Kidney epithelial cell (primary cell): ENCODE measurements at places on chromosomes 5 and 9.
A peak's percentile ranks its signal among the peaks of the same experiment; 100 is the strongest.

GRCh38 chr5:38603691-38604090 is 47.2 kb upstream of the LIFR start:
- no peak for DNase-seq

DNA sequence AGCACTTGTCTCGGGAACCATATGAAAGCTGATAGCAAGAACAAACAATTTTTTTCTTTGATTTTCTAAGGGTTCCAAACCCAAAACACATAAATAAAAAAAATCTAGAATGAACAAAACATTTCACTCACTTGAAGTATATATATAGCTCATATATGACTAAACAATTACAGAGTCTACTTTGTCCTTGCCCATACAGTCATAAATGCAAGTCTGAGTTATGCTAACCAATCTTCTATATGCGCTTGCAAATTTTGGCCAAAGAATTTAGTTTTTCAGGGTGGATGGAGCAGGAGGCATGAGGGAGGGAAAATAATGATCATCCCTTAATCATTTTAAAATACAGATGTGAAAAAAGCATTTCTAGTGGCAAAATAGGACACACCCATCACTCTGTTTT is 370.1 kb downstream of the BNC2 start:
- no peak for DNase-seq

- no peak for DNase-seq
Observed at GRCh38 chr5:135395451-135395850, 3.6 kb downstream of the MACROH2A1 start.

- DNase-seq, result no peak
Observed at GRCh38 chr9:125296843-125297372, 35.3 kb downstream of the GAPVD1 start.

DNA sequence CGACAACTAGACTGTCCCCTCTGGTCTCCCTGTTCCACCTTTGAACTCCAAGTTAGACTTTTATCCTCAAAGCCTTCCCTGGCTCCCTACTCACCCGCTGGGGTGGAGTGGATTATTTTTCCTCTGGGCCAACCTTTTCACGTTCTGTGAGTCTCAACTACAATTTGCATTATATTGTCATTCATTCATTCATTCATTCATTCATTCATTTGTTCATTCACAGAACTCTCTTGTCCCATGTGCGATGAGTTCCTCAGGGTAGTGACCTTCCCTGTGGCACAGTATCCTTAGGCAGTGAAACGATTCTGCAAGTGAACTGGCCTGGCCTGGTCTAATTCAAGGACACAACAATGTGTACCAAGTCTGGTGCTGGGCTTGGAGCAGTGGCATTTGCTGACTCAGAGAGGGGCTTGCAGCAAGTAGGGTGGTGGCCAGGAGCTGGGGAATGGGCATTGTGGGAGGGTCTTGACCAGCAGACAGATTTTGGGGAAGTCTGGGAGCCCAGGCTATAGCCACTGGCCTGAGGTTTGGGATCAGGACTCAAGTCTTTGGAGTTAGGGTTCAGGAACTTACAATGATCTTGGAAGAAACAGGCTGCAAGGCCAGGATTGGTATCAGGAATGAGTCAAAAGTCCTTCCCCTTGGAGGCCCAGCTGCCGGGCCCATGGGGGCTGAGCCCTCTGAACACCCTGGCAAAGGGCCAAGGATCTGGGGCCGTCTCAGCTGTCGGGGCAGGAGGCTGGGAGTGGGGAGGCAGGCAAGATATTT is 37.2 kb upstream of the COL15A1 start:
- no peak for DNase-seq

- no peak for DNase-seq
Observed at GRCh38 chr9:109378316-109378715, 57.5 kb upstream of the EPB41L4B start.

DNA sequence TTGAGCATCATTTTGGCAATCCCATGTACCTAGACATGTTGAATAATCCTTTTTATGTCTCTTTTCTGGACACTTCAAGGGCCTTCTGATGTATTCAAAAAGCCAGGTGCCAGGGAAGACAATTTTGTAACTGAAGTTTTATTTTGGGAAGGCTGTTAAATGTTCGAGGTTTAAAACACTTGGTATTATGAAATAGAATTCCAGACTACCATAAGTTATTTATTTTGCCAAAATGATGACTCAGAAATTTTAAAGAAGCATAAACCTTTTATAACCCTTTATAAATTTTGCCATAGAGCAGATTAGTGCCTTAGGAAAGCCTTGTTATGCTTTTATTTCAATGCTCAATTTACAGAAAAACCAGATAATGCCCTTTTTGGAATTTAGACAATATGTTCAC is 30.3 kb upstream of the UHRF2 start:
- no peak for DNase-seq

- no peak for DNase-seq
Observed at GRCh38 chr5:83401122-83401731, 70.3 kb upstream of the VCAN start.

GRCh38 chr5:148962200-148962550 is 100.7 kb downstream of the SH3TC2 start:
- DNase-seq, result no peak

DNA sequence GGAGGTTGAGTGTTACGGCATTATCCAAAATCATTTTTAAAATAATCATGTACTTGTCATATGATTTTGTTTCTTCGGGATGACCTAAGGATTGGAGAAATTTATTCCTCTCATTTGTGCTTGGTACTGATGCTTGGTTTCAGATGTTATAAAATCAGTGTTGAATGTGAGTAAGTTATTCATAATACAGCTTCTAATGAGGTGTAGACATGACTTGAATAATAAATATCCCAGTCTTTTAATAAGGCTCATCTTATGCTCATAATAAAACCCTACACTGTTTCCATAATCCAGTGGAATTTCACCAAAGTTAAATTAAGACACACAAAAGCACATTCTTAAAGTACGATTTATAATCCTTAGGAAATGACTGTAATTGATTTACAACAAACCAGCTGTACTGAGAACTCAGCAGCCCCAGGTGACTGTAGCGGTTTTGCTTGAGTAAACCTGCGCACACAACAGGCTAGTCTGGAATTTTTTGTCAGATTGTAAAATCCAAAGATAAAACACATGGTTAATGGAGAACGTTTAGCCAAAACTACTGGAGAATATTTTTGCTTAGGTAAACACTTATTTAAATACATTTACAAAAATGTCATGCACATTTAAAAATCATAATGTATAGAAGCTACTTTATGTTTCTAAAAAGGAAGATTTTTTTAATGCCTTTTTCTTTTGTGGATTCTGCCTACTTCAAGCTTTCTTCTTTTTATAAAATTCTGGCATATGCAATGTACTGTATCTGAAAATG is 609.8 kb upstream of the GRAMD2B start:
- DNase-seq, result peak; percentile 21

DNA sequence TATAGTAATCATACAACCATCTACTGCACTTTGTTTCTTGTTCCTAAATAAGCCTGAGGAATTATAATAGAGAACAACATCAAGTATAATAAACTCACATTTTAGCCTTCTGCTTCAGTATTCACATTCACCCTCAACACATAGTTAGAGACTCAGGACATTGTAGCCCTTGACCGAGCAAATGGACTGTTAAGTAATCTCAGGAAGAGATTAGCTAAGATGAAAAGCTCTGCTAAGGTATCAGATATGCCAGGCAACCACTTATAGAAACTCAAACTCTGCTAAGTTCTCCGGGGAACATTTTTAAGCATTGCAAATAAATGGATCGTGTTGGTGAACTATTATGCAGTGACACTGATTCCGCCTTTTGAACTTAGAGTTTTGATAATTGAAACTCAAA is 252.0 kb downstream of the DTWD2 start:
- DNase-seq, result no peak

- DNase-seq, result no peak
Observed at GRCh38 chr5:128778474-128778873, 186.8 kb upstream of the SLC27A6 start.

DNA sequence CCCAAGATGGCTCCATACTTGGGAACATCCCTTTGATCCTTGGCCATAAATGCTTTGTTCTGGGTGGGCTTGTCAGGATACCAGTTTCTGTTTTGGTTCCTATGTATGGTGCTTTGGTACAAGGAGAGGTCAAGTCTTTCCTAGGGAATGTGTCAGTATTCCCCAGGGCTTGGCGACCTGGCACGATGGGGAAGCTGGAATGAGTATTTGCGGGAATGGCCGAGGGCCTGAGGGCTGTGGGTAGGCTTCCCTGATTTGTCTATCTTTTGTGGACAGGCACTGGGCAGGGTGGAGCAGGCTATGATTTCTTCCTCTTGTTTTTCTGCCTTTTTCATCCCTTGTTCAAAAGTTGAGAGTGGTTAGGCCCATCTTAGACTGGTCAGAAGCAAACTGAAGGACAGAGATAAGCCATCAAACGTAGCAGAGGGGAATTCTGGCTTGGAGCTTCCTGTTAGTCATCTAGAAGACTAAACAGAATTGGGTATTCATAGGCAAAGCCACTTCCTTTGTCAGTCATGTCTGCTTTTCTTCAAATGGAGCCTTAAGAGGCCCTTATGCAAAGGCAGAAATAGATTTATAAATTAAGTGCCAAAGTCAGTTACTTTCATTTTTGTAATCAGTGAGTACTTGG is 13.7 kb downstream of the DOCK2 start:
- no peak for DNase-seq

GRCh38 chr5:1448511-1449011 is 3.3 kb upstream of the SLC6A3 start:
- DNase-seq, result no peak

DNA sequence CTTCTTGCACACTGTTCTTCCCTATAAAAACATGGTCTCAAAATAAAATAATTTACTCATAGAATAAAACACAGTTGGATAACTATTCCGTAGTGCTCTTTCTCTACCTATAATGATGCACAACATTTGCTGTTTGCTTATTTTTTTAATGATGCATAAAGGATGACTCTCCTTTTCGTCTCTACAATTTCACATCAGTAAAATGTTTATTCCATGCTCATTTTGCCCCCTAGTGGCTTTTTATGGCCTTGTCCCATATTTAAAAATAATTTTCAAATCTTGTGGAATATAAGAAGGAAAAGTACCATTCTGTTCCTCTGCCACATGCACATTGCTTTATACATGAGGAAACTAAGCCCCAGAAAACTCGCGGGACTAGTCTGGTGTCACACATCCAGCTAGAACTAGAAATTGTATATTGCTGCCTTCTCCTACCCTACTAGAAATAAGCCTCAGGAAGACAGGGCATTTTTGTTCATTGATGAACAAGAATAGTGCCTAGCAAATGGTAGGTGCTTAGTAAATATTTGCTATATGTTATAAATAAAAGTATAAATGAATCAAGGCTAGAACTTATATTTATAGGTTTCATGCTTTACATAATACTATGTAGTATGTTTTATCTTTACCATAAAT is 12.7 kb downstream of the KCTD16 start:
- DNase-seq, result no peak

GRCh38 chr5:76337953-76338451 is 65.1 kb upstream of the IQGAP2 start:
- peak; percentile 53 for DNase-seq

DNA sequence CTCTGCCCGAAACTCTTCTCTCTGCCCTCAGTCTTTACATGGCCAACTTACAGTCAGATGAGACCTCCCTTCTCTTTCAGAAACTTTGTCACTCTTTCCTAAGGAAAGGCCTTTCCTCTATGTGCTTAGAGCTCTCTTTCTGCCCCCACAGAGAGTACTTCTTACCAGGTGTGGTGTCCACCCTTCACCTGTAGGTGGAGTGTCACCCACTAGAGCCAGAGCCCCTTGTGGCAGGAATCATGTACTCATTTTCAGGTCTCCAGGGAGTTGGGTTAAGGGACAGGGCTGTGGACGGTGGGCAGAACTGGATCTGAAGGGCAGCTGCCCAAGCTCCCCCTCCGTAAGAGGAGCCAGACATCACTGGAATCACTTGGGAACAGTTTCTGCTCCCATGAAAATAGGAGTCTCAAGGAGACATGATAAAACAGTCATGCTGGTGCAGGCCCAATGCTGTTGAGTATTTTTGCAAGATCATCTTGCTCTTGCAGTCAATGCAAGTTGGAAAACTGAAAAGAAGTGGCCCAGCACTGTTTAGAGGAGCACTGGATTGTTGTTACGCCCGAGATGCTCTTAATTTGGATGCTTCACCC is 436.7 kb downstream of the ZSWIM6 start:
- DNase-seq, result no peak

DNA sequence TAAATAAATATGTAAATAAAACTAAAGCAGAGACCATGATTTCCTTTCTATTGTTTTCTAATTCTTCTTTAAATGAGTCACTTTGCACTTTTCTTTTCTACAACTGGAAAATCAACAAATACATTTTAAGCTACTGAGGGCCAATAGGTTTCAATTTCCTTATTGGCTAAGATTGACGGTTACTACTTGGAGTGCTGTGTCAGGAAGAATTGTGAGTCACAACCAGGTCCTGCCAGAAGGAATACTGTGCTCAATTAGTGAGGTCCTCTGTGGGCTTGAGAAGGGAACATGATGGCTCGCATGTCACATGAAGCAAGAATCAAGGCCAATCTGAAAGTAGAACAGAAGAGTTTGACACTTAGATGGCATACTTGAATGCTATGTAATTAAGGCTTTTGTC is 110.8 kb downstream of the HMHB1 start:
- peak; percentile 16 for DNase-seq

- DNase-seq, result no peak
Observed at GRCh38 chr5:133365738-133366137, 246.6 kb downstream of the FSTL4 start.

DNA sequence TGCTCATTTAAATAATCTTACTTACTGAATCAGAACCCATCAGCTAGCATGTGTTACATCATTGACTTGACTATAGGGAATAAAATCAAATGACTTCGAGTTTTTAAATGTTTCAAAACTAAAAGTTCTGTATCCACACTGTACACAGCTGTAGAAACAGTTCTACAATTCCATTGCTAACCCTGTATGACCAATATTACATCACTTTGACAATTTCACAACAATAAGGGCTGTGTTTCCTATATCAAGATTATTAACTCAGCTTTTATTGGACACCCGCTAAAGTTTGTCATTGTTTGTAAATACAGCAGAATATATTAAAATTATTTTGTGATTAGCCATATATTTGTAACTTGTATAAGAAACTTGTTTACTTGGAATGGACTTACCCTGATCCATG is 540.8 kb downstream of the PRELID2 start:
- no peak for DNase-seq

DNA sequence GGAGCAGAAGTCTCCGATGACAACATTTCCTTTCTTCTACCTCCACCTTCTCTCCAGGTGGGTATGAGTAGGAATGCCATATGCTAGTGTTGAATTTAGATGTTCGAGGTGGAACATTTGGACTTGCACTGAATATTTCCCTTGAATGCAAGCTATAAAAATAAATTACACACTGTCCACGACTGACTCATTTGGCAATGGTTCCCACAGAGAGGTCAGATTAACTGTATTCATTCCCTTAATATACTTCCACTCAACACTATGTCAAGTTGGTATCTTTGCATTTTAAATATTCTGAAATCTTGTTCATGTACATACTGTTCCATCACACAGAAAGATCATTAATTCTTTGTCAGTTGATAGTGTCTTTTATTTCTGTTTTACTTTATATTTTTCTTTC is 222.6 kb upstream of the PIK3R1 start:
- DNase-seq, result no peak

GRCh38 chr9:36118706-36119105 is 17.8 kb upstream of the GLIPR2 start:
- no peak for DNase-seq
